Mammary epithelial cell (primary cell): ENCODE measurements at places on chromosomes 2 and 18. TPM values are rescaled to one million over a fixed set of nuclear protein-coding genes. Genes with fewer than 3 reads are reported as not detected.

- no peak for DNase-seq
These were observed 108.7 kb downstream of the NDUFA10 start for GRCh38 chr2:239916205-239917124.

The NYAP2 gene
- total RNA-seq, result not detected

The TUBB8B gene
- total RNA-seq, result 0.27 and 0.68 TPM in 2 replicates

DNA sequence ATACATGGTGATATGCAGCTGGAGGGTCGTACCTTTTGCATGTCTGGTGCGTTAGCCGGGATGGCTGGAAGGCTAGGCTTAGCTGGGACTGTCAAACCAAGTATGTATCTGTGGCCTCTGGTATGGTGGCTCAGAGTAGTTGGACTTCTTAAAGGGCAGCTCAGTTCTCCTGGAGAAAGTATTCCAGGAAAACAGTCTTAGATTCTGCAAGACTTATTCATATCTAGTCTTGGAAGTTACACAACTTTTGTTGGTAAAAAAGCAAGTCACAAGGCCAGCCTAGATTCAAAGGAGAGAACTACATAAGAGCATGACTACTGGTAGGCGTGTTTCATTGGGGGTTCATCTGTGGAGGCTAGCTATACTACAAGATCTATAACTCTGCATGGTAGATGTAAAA, 45.5 kb downstream of the EML4 start:
- no peak for DNase-seq

GRCh38 chr2:69012310-69013141, 453 bp upstream of the ANTXR1 start:
- no peak for DNase-seq

The RAB1A gene
- 76.7 TPM for total RNA-seq

GRCh38 chr2:107621186-107622165, 205.2 kb upstream of the RGPD4 start:
- DNase-seq, result no peak
